A549 treated with Mapracorat at 1 μM for 4 hours (cell line): ENCODE measurements at places on chromosomes 2 and 18. TPM values are rescaled to one million over a fixed set of nuclear protein-coding genes. Genes with fewer than 3 reads are reported as not detected.

The EHD3 gene
- total RNA-seq, result 6.2 to 7.8 TPM (median 7.3 TPM) in 5 replicates

The ACMSD gene
- not detected in 5 replicates for total RNA-seq

The MATN3 gene
- total RNA-seq, result 10.6 to 17.7 TPM (median 15.6 TPM) in 5 replicates

The REG3G gene
- not detected in 5 replicates for total RNA-seq

The CCDC148 gene
- total RNA-seq, result 0.30 to 0.46 TPM (median 0.37 TPM) in 5 replicates

The CLEC4F gene
- not detected in 5 replicates for total RNA-seq

The TGFA gene
- total RNA-seq, result 4.7 to 5.5 TPM (median 4.9 TPM) in 5 replicates

The ITGAV gene
- total RNA-seq, result 45.3 to 100 TPM (median 76.5 TPM) in 5 replicates

The TYMS gene
- total RNA-seq, result 169 to 181 TPM (median 172 TPM) in 5 replicates

The C2orf81 gene
- total RNA-seq, result 2.4 to 3.7 TPM (median 2.6 TPM) in 5 replicates

The PMAIP1 gene
- 11.7 to 13.9 TPM (median 13.1 TPM) in 5 replicates for total RNA-seq

The ACTG2 gene
- total RNA-seq, result 0.18 to 0.56 TPM (median 0.29 TPM) in 5 replicates

The SKOR2 gene
- not detected in 5 replicates for total RNA-seq

The CFC1B gene
- not detected in 5 replicates for total RNA-seq

The CMPK2 gene
- 0.73 to 0.95 TPM (median 0.86 TPM) in 5 replicates for total RNA-seq

The FLACC1 gene
- 0.13 to 0.14 TPM in 2 of 5 replicates, not detected in the others for total RNA-seq

The SULT1C4 gene
- total RNA-seq, result not detected in 5 replicates

The FAM237A gene
- total RNA-seq, result not detected in 5 replicates
